ENCODE measurements at places on chromosomes 12 and 14.
A peak's percentile ranks its signal among the peaks of the same experiment; 100 is the strongest.

- no peak for DNase-seq
These were observed 145.8 kb downstream of the NTF3 start for GRCh38 chr12:5577741-5578140.

GRCh38 chr12:114668151-114668885, 15.7 kb downstream of the TBX3 start:
- DNase-seq: peak; percentile 91

DNA sequence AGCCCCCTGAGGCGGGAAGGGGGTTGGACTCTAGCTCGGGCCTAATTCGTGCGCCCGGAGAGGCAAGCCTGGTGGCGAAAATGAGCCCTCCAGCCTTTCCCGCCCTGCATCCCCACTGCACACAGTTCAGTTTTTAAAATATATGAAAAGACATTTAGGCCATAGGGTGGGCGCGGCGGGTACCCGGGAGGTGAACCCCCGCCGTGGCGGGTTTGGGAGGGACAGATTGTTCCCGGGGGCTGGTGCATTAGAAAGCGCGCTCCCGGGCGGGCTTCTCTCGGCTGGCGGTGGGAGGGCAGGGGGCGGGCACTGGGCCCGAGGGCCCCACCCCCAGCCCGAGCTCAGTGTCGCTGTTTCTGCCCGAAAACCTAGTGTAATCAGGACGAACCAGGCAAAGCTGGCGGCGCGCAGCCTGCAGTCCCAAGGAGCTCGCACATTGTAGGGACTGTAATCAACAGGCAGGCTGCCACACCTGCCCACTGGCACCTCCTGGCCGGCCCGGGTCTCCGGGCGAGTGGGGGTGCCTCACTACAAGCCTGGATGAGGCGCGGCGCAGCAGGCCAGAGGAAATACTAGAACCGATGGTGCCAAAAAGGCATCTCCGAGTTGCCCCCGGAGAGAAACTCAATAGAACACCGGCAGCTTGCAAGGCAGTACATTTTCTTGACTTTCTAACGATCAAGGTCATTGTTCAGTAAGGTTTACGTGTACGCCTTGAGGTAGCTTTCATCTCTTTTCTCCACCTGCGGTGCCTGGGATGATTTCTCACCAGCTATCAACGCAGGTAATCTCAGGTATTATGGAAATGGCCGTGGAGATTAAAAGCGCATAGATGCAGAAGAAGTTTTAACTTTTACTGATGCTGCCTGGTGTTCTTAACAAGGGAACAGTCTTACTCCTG, 764 bp upstream of the SPTB start:
- no peak for DNase-seq

DNA sequence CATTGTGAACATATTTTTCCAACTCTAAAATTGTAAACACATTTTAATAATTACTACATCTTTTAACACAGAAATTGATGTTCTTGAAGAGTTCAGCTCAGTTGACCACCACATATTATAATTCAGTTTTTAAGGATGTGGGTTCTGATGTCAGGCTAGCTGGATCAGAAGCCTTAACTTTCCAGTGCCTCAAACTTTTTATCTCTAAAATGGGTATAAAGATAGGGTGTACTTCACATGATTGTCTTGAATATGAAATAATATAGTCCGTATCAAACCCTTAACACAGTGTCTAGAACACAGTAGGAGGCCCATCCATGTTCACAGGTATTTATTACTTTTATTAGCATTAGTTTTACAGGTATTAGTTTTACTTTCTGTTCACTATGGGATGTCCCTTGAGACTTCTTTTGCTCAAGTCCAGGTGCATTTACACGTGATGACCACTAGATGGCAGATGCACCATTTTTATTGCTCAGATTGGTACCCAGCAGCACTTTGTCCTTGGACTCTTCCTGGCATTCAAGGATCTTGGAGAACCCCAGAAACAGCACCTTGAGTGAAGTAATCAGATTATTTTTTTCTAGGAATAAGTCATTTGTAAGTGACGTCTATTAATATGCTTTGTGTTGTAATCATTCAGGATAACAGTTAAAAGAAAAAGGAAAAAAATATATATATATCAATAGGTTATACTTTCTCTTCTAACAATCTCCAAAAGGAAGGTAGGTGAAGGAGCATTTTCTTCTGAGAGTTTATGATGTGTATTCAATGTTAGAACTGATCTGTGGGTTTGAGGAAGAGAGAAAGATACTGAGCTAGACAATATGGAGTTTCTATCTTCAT, 580.2 kb downstream of the ETNK1 start:
- peak; percentile 38 for DNase-seq

DNA sequence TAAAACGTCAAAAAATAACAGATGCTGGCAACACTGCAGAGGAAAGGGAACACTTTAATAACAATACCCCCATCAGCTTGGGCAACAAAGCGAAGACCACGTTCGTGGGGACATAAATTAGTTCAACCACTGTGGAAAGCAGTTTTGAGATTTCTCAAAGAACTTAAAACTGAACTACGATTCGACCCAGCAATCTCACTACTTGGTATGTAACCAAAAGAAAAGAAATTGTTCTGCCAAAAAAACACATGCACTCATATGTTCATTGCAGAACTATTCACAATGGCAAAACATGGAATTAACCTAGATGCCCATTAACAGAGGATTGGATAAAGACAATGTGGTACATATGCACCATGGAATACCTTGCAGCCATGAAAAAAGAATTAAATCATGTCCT, 81.2 kb upstream of the RAP1B start:
- DNase-seq: no peak

DNA sequence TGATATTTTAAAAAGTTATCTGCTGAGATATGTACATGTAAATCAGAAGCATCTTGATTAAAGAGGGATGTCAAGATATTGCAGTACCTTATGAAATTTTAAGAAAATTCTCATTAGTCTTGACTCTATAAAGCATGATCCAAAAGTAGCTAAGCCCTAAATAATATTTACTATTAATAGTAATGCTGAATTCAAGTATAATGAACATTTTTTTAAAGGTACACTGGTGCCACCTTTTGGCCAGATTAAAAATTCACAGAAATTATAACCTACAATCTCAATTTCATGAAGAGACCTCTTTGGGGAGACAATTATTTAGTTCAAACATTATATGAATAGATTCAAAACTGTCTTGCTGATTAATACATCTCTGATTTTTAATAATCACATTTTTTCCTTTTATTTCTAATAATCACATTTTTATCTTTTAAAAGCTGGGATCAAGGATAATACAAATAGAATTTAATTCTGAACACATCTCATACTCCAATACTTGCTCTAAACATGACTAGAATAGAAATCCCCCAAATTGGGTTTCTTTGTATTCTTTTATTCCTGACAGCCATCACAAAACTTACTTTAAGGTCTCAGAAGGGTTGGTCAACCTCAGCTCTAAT, 13.4 kb downstream of the AKAP5 start:
- peak; percentile 36 for DNase-seq

DNA sequence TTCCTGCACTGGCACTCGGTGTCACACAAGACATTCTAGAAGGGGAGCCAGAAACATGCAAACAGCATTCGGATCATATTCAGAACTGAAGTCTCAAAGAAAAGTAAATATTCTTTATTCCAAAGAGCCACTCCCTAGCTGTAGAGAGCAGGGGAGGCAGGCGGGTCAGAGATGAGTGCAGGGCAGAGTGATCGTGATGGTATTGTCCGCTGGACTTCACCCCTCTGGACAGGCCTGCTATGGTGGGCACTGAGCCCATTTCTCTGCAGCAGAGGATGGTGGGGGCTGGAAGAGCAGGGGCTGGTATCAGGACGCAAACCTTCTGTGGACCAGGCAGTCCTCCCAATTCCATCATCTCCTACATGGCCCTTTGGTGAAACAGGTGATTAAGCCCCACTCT, 25.6 kb downstream of the IRF2BPL start:
- no peak for DNase-seq

DNA sequence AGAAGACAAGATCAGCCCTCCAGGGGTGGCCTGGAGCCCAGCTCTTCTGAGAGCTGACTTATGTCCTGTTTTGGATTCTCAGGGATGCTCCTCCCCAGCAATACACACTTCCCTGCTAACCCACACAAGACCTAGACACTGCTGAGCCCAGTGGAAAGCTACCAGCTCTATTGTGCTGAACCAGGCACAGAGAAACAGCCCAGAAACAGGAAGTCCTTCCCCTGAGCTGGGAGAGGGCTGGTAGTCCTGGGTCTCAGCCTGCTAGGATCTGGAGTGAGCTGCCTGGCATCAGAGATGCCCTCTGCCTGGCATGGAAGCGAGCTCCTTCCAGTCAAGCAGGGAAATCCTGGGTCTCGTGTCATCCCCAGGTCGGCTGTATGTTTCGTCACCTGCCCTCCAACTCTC, 1.2 kb upstream of the LAG3 start:
- no peak for DNase-seq

DNA sequence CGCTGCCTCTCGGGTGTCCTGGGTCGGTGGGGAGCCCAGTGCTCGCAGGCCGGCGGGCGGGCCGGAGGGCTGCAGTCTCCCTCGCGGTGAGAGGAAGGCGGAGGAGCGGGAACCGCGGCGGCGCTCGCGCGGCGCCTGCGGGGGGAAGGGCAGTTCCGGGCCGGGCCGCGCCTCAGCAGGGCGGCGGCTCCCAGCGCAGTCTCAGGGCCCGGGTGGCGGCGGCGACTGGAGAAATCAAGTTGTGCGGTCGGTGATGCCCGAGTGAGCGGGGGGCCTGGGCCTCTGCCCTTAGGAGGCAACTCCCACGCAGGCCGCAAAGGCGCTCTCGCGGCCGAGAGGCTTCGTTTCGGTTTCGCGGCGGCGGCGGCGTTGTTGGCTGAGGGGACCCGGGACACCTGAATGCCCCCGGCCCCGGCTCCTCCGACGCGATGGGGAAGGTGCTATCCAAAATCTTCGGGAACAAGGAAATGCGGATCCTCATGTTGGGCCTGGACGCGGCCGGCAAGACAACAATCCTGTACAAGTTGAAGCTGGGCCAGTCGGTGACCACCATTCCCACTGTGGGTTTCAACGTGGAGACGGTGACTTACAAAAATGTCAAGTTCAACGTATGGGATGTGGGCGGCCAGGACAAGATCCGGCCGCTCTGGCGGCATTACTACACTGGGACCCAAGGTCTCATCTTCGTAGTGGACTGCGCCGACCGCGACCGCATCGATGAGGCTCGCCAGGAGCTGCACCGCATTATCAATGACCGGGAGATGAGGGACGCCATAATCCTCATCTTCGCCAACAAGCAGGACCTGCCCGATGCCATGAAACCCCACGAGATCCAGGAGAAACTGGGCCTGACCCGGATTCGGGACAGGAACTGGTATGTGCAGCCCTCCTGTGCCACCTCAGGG, 679 bp downstream of the ARF6 start:
- peak; percentile 19 for DNase-seq

GRCh38 chr12:53324113-53324778, 2.8 kb upstream of the AAAS start:
- DNase-seq: no peak

DNA sequence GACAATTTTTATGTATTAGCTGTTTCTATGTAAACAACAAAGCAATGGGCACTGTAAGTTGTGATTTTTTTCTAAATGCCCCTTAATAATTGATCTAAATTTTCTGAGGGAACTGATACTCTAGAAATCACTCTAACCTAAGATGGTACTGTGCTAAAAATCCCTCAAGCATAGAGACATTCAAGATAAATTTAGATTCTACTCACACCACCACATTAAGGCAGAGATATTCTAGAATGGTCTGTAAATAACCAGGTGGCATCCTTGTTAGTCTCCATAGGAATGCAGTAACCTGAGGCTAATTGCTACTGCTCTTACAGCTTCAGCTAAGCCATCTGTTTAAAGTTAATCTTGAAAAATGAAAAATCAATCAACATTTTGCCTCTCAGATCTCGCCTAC, 87.3 kb downstream of the SLC41A2 start:
- no peak for DNase-seq

DNA sequence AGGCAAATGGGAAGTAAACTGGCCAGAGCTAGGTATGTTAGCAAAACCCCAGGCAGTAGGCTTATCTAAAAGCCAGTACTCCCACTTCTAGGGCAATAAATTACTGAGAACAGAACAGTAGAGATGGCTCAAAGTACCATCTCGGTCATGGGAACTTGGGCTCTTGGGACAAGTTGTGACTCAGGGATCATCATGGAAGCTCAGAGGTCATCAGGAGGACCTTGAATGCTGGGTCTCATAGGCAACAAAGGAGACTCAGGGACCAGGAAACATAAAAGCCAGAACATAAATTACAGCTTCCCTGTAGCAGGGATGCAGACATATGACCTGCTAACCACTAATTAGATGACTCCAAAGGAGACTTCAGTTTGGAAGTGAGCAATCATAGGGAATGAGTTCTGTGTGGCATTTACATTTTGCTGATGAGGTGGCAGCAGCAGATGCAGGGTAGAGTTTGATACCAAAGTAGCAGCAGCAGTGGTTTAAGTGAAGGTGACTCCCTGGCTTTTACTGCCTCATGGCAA, 97.6 kb upstream of the SCAF11 start:
- DNase-seq: no peak

DNA sequence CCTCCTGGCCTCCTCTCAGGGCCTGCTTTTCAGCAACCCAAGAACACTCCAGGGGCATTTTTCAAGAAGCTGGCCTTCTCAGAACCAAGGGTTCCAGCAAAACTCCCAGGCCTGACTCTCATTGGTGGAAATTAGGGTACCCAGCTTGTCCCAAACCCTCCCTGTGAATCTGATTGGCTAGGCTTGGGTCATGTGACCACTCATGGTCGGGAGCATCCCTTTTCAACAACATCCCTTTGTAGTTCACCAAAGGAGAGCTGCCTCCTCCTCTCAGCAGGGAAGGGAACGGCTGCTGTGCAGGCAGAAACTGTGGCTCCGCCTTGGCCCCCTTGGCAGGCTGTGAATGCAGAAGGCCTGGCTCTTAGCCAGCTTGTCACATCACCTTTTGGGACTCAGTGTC, 94.5 kb downstream of the AACS start:
- no peak for DNase-seq

DNA sequence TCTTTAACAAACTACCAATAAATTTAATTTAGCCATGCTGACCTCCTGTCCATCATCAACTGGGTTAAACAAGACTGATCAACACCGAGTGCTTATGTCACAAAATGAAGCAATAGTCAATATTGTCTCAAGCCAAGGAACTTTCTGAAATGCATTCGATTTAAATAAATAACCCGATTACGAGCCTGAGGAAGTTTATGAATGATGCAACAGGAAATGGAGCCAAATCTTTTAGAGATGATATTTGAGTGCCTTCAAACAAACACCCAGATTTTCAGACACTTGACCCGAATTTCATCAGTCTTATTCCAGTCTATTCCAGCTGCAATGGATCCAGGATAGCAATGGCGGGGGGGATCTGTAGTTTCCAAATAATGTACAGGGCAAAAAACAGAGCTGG, 27.9 kb downstream of the FAR2 start:
- DNase-seq: no peak

GRCh38 chr14:51490205-51490604, 161.5 kb upstream of the FRMD6 start:
- DNase-seq: peak; percentile 66

DNA sequence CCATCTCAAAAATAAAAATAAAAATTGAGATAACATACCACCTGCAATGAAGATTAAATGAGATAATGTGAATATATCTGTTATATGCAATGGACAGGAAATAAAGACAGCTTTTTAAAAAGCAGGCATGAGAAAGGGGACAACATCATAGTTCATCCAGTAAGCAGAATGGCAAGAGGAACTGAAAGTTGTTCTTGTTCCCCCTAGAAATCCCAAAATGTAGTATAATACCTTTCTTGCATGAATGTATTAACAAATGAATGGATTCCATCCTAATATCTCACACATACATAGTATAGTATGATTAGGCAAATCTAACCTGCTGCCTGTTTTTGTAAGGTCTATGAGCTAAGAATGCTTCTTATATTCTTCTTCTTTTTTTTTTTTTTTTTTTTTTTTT, 31.4 kb downstream of the FGD6 start:
- no peak for DNase-seq
